ENCODE measurements at places on chromosomes 13 and 19.

- DNase-seq = no peak
Measured at GRCh38 chr13:42229287-42229686, 42.7 kb upstream of the AKAP11 start.

- no peak for DNase-seq
Measured at GRCh38 chr19:39916851-39917396, 17.5 kb downstream of the FCGBP start.

DNA sequence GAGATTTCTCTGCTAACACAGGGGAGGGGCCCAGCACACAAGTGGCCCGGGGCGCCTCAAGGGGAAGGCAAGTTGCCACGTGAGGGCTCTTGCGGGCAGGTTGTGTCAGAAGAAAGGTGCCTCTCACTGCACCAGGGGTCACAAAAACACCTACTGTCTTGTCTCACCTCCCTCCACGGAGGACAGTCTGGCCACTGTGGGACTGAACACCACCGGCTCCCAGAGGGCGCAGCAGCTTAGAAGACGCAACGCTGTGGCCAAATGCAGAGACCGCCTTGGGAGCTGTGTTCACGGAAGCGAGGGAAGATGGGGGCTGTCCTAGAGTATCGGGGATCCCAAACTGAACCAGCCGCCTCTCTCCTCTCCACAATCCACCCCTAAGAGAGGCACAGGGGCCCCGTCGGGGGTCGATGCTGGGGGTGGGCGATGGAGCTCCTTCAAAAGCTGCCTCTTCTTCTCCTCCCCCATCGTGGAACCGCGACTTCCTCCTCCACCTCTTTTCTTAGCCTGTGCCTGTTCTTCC lies 177.5 kb downstream of the FOXO1 start:
- DNase-seq = no peak

GRCh38 chr19:16456652-16457194 lies 15.0 kb downstream of the EPS15L1 start:
- DNase-seq = peak; percentile 15

DNA sequence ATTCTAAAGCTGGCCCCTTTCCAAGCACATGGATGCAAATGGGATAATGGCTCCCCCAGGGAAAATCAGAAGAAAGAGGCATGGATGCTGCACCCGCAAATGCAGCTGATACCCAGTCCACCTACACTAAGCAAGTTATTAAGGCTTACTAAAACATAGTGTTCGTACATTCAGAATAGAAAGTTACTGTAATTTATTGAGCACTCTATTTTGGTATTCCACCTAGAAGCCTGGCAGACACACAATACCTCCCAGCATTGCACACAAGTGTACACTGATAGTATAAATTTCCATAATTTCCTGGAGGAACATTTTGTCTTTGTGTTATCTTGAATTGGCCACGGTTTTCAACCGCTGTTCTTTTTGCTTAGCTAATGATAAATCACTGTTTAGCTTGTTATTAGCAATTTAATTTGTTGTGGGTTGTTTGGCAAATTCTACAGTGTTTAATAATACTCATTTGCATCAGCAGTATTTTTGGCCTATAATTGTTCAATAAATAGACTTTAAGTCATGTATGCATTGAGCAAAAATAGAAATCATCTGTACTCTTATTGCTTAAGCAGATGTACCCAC lies 94.5 kb upstream of the MRI1 start:
- no peak for DNase-seq

DNA sequence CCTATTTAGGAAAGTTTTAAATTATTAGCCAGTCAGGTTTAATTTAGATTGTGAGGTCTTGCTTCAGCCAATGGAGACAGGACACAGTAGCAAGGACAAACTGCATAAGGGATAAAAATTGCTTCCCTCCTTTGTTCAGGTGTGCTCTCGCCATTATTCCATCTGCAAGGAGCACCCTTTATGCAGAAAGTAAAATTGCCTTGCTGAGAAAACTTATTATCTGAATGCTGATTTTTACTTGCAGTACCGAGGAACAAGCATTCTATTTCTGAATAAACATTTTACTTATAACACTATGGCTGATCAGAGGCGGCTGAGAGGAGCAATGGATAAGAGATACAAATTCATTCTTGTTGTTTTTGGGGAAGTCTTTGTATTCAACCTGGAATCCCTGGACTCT lies 8.0 kb downstream of the CYP4F22 start:
- DNase-seq = no peak

DNA sequence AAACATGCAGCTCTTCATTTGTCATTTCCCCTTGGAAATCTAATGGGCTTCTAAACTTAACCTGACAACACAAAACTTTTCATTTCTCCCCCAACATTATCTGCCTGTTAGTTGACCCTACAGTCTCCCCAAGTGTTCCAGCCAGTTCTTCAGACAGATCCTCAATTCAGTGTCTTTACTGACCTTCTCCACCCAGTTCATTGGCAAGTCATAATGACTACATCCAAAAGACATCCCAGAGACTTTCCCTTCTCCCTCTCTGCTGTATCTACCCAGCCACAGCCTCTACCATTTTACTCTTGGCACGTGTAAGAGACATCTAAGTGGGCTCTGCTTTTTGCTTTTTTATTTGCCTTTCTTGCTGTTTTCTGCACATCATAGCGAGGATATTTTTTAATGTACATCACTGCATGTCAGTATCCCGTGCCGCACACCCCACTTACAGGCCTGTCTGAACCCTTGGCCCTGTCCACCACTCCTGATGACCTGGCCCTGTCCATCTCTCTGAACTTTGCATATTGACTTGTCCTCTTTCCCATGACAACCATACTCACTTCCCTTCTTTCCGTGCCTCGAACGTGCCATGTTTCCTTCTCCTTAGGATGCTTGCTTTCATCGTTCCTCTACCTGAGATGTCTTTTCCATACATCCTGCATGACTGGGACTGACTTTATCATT lies 391.9 kb downstream of the IRS2 start:
- peak; percentile 11 for DNase-seq

DNA sequence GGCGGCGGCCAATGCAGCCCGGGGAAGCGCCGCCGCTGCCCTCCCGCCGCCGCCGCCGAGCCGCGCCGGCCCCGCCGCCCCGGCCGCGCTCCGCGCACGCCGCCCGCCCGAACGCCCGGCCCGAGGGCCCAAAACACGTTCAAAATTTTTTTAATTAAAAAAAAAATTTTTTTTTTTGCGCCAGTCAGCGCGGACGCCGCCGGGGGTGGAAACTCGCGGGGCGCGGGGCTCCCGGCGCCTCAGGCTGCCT lies 468 bp downstream of the HMGB1 start:
- DNase-seq = no peak

GRCh38 chr13:109384491-109385241 lies 401.7 kb downstream of the IRS2 start:
- peak; percentile 75 for DNase-seq

GRCh38 chr13:113367771-113368170 lies 3.8 kb upstream of the GRTP1 start:
- DNase-seq = no peak

GRCh38 chr13:108984251-108984920 lies 355.0 kb downstream of the MYO16 start:
- DNase-seq = no peak

GRCh38 chr13:72983085-72983768 lies 75.6 kb upstream of the KLF5 start:
- DNase-seq = peak; percentile 43

GRCh38 chr13:110638814-110639806 lies 23.8 kb downstream of the NAXD start:
- no peak for DNase-seq

DNA sequence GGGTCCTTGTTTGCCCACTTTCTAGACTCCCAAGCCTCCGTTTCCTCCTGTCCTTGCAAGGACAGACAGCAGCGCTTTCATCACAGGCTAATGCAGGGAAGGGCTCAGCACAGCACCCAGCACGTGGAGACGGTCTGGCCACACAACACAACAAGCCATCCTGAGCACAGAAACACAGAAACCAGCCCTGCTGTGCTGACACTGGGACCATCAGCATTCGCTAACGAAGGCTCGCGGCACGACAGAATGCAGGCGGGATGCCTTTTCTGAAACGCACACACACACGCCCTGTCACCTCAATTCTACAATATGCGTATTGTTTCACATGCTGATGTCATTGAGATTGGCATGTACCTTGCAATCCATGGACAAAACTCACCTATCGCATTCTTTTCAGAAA lies 12.9 kb downstream of the AKT2 start:
- no peak for DNase-seq

DNA sequence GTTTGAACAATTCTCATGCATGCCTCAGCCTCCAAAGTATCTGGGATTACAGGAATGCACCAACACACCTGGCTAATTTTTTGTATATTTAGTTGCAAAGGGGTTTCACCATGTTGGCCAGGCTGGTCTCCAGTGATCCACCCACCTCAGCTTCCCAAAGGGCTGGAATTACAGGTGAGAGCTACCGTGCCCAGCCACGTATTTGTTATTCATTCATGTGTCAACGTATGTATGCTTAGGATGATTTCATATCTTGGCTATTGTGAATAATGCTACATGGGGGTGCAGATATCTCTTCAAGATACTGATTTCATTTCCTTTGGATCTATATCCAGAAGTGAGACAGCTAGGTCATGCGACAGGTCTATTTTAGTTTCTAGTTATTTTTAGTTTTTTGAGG lies 113.4 kb downstream of the TSHZ3 start:
- no peak for DNase-seq

- no peak for DNase-seq
Measured at GRCh38 chr13:46796129-46796514, 839 bp downstream of the ESD start.

DNA sequence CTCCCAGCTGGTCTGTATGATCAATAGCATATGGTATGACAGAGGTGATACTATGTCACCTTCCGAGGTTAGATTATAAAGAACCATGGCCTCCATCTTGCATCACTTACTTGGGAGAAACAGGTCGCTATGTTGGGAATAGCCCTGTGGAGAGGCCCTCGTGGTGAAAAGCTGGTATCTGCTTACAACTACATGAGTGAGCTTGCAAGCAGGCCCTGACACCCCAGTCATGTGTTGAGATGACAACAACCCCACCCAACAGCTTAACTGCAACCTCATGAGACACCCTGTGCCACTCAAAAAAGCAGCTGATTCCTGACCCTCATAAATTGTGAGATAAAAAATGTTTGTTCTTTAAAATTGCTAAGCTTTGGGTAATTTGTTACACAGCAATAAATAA lies 18.8 kb downstream of the MTRF1 start:
- peak; percentile 13 for DNase-seq

GRCh38 chr13:75384879-75385707 lies 96.9 kb downstream of the TBC1D4 start:
- DNase-seq = no peak

GRCh38 chr13:27952876-27953675 lies 16.0 kb downstream of the CDX2 start:
- no peak for DNase-seq

- peak; percentile 59 for DNase-seq
Measured at GRCh38 chr13:110387451-110388107, 80.5 kb downstream of the COL4A2 start.

DNA sequence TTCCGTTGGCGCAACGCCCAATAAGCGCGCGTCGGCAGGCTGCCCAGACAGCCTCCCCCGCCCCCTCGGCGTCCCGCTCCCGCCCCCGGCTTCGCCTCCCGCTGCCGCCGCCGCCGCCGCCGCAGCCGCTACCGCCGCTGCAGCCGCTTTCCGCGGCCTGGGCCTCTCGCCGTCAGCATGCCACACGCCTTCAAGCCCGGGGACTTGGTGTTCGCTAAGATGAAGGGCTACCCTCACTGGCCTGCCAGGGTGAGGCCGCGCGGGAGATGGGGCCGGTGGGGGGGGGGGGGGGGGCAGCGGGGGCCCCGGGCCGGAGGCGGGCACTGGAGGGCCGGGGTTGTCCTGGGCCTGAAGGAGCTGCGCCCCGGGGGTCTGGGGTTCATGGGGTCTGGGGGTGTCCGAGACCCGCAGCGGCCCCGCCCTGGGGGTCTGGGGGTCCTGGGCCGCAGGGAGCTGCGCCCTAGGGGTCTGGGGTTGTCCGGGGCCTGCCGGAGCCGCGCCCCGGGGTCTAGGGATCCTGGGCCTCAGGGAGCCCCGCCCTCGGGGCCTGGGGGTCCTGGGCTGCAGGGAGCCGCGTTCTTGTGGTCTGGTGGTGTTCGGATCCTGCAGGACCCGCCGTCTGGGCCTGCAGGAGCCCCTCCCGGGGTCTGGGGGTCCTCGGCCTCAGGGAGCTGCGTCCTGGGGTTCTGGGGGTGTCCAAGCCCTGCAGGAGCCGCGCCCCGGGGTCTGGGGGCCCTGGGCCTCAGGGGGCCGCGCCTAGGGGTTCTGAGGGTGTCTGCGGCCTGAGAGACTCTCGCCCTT lies at the start of gene HDGFL2:
TSS of gene HDGFL2 (plus strand) at position 124 of the 801 bp plus-strand sequence. CDS start at position 178, 54 bp downstream.
- DNase-seq = no peak

- no peak for DNase-seq
Measured at GRCh38 chr19:8639821-8640401, 9.5 kb downstream of the NFILZ start.

GRCh38 chr13:74066937-74067336 lies 67.3 kb downstream of the KLF12 start:
- no peak for DNase-seq

DNA sequence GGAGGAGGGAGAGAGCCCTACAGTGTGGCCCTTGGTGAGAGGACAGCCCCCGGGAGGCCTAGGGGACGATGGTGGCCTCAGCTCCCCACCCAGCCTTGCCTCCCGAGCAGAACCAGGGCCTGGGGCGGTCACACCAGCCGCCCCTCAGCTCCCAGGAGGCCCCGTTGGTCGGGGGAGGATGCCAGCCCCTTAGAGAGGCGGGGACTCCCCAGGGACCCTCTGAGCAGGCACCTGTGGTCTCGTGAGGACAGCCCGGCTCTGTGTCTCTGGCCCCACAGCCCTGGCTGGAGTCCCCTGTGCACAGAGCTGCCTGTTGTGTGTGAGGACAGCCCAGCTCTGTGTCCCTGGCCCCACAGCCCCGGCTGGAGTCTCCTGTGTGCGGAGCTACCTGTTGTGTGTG lies 158.8 kb downstream of the KDM4B start:
- DNase-seq = no peak

GRCh38 chr19:17491287-17491686 lies 20.2 kb upstream of the PGLS start:
- no peak for DNase-seq

Measured in ELR (cell line).